Renal cortex interstitium (tissue), 15 donors: ENCODE measurements at places on chromosomes 1 and 21. TPM values are rescaled to one million over a fixed set of nuclear protein-coding genes. Genes with fewer than 3 reads are reported as not detected.

RAB7B gene
- 3.1 TPM for polyA plus RNA-seq

DNA sequence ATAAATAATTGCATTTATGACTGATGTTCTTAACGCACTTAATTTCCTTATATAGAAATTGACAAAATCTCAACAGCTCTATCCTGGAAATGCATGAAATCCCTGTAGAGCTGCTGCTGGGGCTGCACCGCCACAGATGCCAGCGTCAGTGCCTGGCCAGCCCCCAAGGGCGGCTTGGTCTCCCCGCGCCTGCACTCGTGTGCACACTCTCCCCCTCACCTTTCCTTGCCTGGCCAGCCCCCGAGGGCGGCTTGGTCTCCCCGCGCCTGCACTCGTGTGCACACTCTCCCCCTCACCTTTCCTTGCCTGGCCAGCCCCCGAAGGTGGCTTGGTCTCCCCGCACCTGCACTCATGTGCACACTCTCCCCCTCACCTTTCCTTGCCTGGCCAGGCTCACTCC, 11.3 kb downstream of the TPRG1L start:
- no peak for DNase-seq

- no peak for DNase-seq
These were observed 207 bp upstream of the SVBP start for GRCh38 chr1:42817440-42817767.

PODN gene
- polyA plus RNA-seq, result 2.6 TPM

ATP8B2 gene
- 28.1 TPM for polyA plus RNA-seq

SHE gene
- 10.4 TPM for polyA plus RNA-seq
